ENCODE measurements at places on chromosomes 7 and 10. TPM values are rescaled to one million over a fixed set of nuclear protein-coding genes. Genes with fewer than 3 reads are reported as not detected.

Gene ARMH3
- total RNA-seq = 14.4 TPM

Gene LRMDA
- 18.5 TPM for total RNA-seq

Gene NAT16
- total RNA-seq = not detected

Gene LRRC18
- total RNA-seq = 0.43 TPM

Gene TMEM213
- total RNA-seq = 6.1 TPM

Gene SSC4D
- total RNA-seq = 2.1 TPM

Gene CNPY1
- not detected for total RNA-seq

Gene MYPN
- not detected for total RNA-seq

Gene CCL24
- 3.9 TPM for total RNA-seq

Gene STEAP2
- 2.6 TPM for total RNA-seq
